Stimulated activated CD4-positive, alpha-beta T cell treated with anti-CD3 and anti-CD28 coated beads, Interleukin-15, amount 100 ng/mL, for 24 hours (primary cell): ENCODE measurements at places on chromosomes 6 and 20.

DNA sequence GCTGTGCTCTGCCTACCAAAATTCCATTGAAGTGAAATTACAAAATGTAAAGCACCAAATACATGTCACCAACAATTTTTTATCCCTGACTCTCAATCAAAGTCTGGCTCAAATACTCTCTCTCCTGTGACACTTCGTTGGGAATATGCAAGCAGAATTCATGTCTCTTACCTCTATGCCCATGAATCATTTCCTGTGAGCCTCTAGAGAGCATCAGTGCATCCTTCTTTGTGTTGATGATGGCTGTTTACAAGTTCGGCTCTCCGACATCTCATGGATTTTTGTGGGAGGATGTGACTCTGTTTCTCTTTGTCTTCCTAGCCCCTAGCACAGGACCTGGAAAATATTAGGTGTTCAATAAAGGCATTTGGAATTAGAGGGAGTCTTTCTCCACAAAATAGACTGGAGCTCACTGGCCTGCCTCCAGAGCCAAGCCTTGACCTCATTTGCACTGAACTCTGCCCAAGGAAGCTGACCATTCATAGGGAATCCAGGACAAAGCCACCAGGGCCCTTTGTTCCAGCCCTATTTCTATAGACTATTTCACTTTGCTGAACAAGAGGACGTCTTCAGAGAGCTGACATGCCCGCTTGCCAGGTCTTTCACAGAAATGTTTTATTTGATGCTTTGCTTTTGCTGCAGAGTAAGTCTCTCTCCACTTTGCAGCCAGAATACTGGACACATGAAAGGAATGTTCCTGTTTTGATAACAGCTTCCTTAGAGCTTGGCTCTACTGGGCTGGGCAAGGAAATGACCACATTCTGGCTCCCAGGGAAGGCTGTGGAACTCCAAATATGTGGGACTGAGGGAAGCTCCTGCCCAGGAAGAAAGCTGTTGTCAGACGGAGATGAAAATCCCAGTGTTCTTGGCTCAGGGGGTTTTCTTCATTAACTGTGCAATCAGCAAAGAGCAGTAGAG, 194.5 kb upstream of the CDYL start:
- no peak for DNase-seq

- DNase-seq = peak; percentile 88
Measured at GRCh38 chr20:47610247-47610944, 108.7 kb downstream of the NCOA3 start.

DNA sequence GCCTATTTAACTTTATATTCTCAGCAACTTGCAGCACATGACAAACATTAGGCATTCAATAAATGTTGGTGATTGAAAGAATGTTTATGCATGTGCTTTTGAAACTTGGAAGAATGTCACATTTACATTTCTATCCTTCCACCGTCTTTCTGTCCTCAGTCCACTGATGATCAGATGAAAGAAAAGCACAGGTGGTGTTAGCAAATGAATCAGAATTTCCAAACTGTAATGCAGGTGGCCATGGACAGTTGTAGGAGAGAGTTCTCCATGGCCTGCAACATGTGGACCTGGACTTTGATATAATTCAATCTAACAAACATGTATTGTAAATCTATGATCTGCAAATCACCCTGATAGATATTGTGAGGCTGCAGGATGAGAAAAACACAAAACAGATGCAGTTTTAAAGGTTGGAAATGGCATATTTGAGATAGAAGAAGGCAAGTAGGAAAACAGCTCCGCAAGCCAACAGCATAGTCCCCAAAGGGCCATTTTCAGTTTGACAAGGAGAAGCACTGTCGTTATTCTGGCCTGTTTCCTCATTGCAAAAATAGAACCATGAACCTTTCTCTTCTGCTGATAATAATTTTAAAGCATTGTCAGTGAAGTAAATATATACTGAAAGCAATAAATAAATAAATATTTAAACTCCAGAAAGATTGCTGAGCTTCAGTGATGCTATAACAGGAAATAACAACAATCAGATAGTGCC, 119.4 kb downstream of the AIG1 start:
- DNase-seq = no peak

- no peak for DNase-seq
Measured at GRCh38 chr20:8532169-8532568, 400.1 kb downstream of the PLCB1 start.

GRCh38 chr6:19410481-19410880, 426.7 kb upstream of the ID4 start:
- no peak for DNase-seq

- no peak for DNase-seq
Measured at GRCh38 chr6:120875900-120876299, 458.4 kb downstream of the TBC1D32 start.

DNA sequence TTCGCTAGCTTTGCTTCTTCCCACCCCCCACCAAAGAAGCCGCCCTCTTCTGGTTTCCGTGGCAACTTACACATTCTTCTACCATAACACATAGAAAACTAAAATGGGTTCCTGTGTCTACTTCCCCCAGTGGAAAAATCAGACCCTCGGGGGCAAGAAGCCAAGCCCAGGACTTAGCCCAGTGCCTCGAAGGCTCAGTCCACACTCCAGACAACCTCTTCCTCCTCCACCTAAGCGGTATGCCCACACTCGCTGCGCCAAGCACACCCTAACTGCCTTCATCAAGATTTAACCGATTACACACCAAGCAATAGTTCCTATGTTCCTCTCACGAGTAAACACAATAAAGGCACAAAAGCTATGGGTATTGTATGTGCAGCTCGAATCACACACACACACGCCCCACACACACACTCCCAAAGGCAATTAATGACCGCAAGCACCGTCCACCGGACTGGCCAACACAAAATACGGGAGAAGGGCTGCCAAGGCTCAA, 537 bp downstream of the PPIL4 start:
- peak; percentile 65 for DNase-seq

GRCh38 chr6:47631269-47631772, 67.1 kb upstream of the ADGRF4 start:
- no peak for DNase-seq

DNA sequence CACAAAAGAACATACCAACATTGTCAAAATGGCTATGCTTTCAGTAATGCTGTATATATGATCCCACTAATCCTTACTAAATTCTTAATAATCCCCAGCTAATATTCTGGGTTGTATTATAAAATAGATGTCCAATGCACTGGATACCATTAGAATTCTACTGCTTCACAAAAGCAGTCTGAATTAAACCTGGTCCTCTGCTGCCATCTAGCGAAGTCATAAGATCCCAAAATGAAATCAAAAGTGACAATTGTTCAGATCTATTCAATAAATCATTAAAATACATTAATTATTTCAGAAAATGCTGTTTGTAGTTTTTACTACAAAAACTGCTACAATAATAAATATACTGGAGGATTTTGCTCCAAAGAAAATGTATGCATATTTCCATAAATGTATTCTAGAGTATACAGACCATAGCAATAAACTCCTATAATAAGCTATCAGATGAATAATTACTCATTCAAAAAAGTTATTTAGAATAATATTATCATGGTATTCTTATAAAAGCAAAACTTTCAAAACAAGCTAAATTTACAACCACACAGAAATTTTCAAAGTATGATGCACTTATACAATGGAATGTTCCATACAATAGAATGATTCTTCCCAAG, 92.6 kb downstream of the RNGTT start:
- DNase-seq = peak; percentile 20

DNA sequence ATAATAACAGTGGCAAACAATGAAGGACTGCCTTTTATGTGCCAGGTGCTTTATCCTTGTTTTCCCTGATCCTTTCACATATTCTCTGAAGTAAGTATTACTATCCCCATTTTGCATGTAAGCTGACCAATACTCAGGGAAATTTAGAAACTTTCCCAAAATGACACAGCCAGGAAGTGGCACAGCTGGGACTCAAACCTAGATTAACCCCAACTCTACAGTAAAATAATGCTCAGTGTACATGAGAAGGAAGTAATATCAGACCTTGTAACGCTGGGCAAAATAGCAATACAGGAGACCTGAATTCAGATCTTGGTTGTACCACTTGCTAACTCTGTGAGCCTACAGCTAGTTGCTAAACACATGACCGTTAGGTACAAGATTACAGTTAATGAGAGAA, 26.8 kb upstream of the NRSN1 start:
- no peak for DNase-seq
